NCI-H1694 (cell line): ENCODE measurements at places on chromosomes 12 and 14.
A peak's percentile ranks its signal among the peaks of the same experiment; 100 is the strongest.

DNA sequence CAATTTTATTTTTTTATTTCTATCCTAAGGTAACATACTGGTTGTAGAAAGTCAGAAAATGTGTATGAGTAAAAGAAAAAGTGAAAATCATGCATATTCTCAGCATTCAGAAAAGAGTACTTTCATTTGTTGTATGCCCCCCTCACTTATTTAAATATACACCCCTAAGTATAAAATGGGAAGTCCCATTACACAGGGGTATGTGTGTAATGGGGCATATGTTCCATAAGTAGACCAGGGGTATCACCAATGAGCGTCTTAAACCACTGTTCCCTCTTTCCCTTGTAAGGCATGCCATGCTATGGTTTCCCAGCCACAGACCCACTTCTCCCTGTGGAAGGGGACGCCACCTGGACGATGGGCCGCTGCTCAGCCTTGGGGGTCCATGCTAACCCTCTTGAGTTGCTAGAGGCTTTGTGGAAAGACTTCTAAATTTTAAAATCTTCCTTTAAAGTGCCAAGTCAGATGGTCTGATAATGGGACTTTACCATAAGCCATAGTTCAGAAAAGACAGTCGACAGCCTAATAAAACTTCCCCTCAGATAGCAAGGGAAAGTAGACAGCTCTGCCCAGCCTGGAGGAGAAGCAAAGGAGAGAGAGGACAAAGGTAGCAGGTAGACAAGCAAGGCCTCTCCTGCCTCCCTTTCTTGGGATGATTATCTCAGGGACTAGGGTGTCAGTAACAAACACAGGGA, 118.2 kb downstream of the ZFP36L1 start:
- DNase-seq, result no peak

GRCh38 chr12:43544703-43545102, 7.3 kb downstream of the ADAMTS20 start:
- no peak for DNase-seq

DNA sequence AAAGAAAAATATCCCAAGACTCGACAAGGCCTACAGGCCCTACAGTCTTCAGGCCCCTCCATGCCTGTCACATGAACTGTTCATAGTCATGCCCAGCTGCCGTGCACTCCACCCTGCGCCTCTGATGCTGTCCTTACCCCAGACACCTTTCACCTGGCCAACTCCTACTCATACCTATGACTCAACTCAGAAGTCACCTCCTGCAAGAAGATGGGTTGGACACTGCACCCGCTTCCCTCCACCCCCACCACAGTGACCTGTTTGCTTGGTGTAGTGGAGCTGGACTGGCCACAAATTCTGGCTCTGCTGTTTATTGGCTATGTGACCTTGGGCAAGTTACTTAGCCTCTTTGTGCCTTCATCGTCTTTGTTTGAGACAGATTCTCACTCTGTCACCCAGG, 56.2 kb downstream of the PHETA1 start:
- no peak for DNase-seq

DNA sequence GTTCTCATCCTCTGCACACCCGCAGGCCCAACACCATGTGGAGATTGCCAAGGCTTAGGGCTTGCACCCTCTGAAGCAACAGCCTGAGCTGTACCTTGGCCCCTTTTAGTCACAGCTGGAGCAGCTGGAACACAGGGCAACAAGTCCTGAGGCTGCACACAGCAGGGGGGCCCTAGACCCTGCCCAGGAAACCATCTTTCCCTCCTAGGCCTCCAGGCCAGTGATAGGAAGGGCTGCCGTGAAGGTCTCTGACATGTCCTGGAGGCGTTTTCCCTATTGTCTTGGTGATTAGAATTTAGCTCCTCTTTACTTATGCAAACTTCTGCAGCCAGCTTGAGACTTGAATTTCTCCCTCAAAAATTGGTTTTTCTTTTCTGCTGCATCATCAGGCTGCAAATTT, 373.5 kb upstream of the CLEC14A start:
- no peak for DNase-seq

DNA sequence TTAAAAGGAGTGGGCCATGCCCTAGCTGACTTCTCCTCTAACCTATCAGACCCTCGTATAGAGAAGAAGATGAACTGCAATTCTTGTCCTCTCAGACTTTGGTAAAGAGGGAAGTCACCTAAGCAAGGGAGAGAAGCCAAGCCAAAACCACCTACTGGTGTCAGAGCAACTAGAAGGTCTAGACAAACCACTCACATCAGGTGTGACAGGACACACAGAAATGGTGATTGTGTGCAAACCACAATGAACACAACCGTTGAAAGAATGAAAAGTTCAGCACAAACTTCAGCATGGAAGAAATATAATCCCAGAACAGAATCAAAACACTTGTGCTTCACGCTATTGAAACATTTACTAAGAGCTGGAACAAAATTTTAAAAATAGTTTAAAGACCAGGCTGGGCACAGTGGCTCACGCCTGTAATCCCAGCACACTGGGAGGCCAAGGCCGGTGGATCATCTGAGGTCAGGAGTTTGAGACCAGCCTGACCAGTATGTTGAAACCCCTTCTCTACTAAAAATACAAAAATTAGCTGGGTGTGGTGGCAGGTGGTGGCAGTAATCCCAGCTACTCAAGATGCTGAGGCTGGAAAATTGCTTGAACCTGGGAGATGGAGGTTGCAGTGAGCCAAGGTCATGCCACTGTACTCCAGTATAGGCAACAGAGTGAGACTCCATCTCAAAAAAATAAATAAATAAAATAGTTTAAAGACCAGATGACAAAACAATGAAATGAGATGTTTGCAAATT, 56.2 kb upstream of the NTF3 start:
- no peak for DNase-seq

DNA sequence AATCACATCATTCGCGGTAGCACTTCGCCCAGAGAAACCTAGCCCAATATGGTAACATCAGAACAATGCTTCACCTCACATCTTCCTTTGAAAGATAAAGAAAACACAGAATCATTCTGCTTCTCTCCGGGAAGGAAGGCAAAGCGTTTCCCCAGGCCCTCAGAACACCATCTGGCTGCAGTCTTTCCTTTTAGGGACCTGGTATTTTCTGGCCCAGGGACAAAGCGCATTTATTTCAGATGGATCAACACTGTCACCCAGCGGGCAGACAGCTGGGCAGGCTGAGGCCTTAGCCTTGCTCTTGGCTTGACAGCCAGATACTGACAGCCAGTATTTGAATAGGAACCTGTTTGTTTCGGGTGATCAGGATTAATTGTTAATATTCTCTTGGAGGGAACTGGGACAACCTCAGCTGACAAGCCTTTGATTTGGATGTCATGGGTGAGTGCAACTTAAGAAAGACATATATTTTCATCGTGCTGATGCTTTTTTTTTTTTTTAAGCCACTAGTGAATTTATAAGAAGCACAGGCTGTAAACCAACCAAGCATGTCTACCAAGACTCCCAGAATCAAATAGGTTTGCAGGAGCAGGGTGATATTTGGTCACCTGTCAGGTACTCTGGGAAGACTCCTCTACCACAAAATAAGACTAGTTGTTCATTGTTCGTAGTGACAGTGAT, 118.9 kb downstream of the VEZT start:
- peak; percentile 87 for DNase-seq

- DNase-seq, result no peak
Observed at GRCh38 chr14:23112359-23113178, 6.5 kb downstream of the CEBPE start.

- no peak for DNase-seq
Observed at GRCh38 chr12:62866451-62867082, 68.4 kb downstream of the PPM1H start.

DNA sequence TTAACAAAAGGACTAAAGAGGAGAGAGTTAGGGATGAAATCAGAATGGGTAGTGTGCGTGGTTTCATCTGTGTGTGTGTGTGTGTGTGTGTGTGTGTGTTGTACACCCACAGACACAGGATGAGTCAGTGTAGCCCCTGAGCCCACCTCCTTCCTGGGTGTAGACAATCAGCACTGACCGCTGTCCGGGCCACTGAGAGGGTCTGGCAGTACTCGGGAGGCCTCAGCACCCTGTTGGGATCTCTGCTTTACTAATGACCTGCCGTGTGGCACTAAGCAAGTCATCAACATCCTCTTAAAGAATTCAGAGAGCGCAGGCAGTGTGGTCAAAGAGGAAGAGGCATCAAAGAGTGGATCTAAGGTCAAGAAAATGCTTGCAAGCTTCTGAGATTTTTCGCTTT, 112.6 kb downstream of the PRMT8 start:
- no peak for DNase-seq

GRCh38 chr12:121224591-121224990, 14.7 kb downstream of the P2RX4 start:
- DNase-seq, result no peak

GRCh38 chr14:68544081-68544892, 248.6 kb downstream of the ZFP36L1 start:
- no peak for DNase-seq

- no peak for DNase-seq
Observed at GRCh38 chr14:63361790-63362189, 43.1 kb upstream of the GPHB5 start.

DNA sequence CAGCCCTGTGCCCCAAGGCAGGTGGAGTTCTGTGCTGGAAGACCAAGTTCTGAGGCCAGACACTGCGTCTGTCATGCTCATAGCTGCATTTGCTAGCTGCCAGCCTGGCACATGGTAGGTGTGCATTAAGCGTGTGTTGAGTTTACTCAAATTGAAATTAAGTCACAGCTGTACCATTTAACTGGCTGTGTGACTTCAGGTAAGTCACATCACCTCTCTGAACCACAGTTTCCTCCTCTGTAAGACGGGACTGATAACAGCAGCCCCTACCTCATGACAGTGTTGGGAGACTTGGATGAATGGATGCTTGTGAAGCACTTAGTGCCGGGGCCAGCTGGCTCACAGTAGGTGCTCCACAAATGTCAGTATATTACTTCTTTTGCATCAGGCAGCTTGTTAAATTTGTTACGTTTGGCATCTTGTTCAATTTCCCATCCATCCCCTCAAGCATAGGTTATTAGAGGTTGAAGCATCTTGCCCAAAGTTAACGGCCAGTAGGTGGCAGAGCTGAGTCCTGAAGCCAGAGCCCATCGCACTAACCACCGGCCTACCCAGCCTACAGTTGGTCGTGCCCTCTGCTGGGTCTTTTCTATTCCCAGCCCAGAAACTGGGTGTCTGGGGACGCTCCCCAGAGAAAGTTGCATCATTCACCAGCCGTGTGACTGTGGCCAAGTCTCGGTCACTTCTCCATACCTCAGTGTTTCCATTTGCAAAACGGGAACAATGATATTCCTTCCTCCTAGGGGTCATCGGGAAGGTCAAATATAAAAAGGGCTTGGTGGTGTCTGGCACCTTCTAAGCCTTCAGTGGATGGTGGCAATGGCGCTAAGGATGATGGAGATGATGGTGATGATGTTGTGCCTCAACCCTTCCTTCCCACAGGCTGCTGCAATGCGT, 4.5 kb downstream of the DAO start:
- DNase-seq, result no peak

- DNase-seq, result no peak
Observed at GRCh38 chr14:20714593-20715250, 26.2 kb downstream of the ANG start.

- DNase-seq, result no peak
Observed at GRCh38 chr12:104583301-104583700, 126.6 kb downstream of the CHST11 start.

GRCh38 chr14:29868000-29868399, 59.6 kb downstream of the PRKD1 start:
- no peak for DNase-seq

DNA sequence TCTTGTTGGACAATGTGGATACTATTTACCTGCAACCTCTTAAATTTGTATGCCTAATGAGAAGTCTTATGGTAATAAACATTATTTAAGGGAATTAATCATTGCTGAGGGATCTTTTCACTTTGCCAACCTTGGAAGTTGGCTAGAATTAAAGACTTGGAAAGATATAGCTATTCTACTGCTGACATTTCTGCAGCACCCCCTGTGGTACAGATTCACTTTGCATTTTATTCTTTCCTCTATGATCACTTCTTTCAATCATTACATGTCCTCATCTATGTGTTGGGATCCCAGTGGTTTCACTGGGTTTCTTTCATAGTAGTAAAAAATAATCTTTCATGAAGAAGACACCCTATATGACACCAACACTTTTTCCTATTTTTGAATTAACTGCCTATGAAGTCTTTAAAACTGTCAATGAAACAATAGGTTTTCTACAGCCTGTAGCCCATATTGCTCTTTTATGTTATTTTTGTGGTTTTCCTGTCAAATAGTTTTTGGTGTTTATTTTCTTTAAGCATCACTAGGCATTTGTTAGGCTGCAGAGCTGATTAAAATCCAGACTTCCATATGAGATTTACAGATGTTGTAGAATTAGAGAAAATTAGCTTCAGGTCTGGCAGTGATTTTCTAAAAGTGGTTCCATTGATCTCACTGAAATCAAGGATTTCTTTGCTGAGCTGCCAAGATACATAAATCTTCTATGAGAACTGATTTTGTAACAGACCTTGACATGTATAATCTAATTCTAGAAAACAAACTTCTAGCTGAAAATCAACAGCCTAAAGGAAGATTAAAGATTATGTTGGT, 256.1 kb downstream of the NAV3 start:
- DNase-seq, result no peak

GRCh38 chr12:127165567-127166392, 1101.2 kb upstream of the TMEM132C start:
- DNase-seq, result no peak
